Lower leg skin (tissue), 4 donors: ENCODE measurements at places on chromosomes 5 and 9. TPM values are rescaled to one million over a fixed set of nuclear protein-coding genes. Genes with fewer than 3 reads are reported as not detected.

Gene TEX48
- not detected for total RNA-seq

Gene GLE1
- 28.6 TPM for total RNA-seq

Gene SLC36A3
- not detected for total RNA-seq

Gene EDIL3
- 18.8 TPM for total RNA-seq

Gene F2RL2
- 0.55 TPM for total RNA-seq

Gene ANKRD18B
- 2.5 TPM for total RNA-seq

Gene COL23A1
- total RNA-seq = 2.7 TPM

GRCh38 chr5:22908129-22908528, 55.0 kb upstream of the CDH12 start:
- no peak for DNase-seq

DNA sequence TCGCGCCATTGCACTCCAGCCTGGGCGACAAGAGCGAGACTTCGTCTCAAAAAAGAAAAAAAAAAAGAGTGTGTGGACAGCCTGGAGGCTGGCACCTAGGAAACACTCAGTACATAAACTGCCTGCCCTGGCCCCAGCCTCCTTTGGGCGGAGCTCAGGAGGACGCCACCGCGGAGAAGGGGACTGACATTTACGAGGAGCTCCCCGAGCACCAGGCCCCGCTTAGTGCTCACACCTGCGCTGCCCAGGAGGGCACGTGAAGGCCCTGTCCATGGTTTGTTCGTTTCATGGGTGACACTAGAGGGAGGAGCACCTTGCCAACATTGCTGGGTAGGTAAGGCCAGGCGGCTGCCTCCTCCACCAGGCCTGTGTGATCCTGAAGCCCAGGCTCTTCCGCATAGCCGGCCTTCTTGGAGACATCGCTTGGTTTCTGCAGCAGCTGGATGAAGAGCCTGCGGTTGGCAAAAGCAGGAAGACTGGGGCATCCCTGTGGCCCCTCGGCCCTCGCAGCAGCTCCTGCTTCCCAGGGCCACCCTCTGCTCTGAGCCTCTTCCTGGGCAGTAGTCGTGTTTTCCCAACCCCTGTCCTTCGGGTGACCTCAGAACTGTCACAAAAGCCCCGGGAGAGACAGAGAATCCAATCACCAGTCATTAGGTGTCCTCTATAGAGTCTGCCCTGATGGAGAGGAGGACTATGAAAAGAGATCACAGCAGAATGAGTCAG, 26.2 kb upstream of the LAMC3 start:
- no peak for DNase-seq

DNA sequence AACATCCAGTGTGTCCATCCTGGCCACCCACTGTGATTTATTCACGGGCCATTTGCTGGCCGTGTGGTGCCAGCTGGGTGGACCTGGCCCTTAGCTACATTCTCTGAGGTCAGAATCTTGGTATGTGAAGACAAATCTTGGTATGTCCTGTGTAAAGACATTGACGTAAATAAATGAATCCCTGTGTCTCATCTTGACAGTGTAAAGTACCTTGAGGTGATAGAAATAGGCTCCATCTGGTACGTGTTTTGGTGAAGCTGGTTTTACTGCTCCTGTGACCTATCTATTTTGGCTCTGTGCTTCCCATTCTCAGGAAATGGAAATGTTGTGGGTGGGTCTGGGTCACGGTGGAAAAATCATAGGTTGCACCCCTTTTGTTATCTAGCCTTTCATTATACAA, 245.4 kb upstream of the ANKH start:
- DNase-seq = no peak

DNA sequence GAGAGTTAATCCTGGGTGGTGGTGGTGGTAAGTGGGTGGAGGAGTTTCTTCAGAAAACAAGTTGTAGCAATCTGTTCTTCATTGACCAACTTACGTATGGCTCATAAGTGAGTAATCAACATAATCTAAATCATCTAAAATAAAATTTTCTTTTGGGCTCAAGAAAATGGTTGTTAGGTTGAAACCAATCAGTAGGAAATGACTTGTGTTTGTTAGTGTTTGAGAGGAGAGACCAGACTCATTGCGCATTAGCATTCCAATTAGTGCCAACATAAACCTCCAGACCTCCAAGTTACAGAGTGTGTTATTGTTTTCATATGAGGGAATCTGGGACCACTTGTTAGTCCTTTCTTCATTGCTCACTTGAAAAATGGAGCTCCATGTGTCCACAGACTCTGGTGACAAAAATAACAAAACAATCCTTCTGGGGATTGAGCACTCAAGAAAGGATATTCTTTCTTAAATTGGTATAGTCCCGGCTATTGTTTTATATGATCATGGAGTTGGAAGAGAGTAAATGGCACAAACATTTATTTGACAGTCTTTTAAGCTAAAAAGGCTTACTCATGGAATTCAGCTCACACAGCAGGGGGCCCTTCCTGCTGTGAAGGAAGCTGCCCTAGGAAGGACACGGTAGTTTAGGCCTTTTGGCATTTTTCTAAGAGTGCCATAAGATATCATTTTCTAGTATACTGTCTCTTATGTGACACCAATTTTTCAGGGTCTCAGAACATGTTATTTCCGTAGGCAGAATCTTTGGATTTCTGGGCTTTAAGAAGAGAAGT, 441.1 kb downstream of the EBF1 start:
- no peak for DNase-seq

GRCh38 chr5:64655596-64655995, 34.7 kb upstream of the SHISAL2B start:
- DNase-seq = no peak

- no peak for DNase-seq
Observed at GRCh38 chr5:8580298-8580697, 711.4 kb downstream of the MTRR start.

- DNase-seq = peak; percentile 85
Observed at GRCh38 chr5:172444110-172444510, 10.2 kb downstream of the SH3PXD2B start.

DNA sequence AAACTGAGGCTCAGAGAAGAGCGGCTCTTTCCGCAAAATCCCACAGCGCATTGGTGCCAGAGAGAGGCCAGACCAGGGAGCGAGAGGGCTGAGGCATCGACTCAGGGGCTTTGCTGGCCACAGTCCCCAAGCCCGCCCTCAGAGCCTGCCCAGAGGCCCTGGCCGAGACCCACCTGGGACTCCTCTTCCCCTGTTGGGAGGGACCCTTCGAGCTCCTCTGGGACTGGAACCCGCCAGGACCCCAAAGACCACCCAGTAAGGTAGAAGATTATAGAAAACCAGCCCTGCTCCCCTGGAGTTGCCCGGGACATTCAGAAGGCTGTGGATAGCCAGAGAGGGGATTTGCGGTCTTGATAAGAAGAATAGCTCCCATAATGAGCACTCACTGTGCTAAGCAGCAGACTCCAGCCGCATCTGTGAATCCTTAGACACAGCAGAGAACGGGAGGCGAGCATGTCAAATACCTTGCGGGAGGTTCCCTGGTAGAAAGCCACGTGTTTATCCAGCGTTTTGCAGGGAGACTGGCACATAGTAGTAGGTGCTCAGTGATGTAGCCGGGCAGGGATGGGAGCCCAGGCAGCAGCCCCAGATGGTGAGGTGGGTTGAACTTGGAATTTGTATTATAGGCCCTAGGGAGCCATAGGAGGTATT, 651 bp upstream of the AK1 start:
- no peak for DNase-seq

GRCh38 chr9:5749306-5749705, 83.6 kb downstream of the ERMP1 start:
- no peak for DNase-seq

DNA sequence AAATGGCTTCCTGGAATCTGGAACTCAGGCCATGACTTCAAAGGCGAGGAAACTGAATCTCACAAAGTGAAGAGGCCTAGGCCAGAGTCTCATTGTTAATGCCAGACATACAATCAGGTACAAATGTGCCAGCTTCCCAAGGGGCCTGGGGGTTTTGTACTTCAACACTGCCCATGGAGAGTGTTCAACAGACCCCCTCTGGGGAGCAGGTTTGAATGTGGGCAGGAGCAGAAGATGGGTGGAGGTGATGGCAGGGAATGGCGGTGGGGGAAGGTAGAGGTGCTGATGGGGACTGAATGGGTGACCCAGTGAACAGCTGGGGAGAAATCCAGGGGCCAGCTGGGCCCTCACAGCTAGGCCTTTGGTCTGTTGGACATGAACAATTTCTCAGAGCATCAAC, 12.0 kb downstream of the FOXI1 start:
- no peak for DNase-seq

DNA sequence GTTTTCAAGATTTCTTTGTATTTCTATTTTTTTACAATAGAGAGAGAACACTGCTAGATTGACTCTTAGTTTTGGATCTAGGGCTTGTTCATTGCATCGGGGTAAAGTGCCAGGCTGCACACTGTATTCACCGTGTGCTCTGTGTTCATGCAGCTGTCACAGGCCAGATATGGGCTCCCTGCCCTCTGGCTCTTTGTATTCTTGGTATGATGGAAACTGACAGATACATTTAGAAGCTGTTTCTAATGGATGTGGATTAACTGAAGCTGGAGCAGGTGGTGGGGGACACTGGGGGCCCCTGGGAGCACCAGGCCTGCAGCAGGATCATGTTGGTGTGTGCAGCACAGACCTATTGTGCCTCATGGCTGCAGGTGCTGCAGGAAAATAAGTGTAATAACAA, 28.0 kb downstream of the SLC36A1 start:
- no peak for DNase-seq

GRCh38 chr9:127869310-127870152, 7.9 kb downstream of the AK1 start:
- DNase-seq = peak; percentile 82

GRCh38 chr5:76149636-76150035, 66.5 kb downstream of the SV2C start:
- no peak for DNase-seq

DNA sequence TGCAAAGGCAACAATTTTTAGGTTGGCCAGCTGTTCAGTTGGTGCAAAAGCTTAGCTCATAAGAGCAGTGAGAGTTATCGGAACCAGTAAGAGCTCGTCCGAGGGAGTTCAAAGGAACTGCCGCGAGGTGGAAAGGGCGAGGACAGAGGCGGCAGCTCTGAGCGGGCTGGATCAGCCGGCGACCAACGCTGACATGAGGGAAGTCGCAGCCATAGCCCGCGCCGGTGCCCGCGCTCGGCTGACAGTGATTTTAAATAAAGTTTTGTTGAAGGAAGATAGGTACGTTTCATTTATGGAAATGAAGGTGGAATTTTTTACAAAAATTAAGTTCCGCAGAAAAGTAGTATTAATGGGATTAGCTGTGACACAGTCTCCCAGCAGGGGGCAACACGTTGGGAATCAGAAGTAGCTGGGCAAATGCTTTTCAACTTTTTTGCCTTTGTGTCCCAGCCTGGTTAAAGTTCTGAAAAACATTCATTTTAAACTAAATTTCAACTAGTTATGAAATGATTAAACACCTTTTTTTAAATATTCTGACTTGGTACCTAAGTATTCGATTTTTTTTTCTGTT, 43.2 kb downstream of the FBXO4 start:
- no peak for DNase-seq

GRCh38 chr5:53423724-53424123, 56.7 kb upstream of the FST start:
- no peak for DNase-seq

DNA sequence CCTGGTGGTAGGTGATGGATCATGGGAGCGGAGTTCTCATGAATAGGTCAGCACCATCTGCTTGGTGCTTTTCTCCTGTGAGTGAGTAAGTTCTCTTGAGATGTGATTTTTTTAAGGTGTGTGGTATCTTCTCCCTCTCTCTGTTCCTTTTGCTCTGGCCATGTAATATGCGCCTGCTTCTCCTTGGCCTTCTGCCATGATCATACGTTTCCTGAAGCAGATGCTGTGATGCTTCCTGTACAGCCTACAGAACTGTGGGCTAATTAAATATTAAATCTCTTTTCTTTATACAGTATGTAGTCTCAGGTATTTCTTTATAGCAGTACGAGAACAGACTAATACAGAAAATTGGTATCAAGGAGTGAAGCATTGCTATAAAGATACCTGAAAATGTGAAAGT, 36.4 kb downstream of the UNC13B start:
- no peak for DNase-seq

DNA sequence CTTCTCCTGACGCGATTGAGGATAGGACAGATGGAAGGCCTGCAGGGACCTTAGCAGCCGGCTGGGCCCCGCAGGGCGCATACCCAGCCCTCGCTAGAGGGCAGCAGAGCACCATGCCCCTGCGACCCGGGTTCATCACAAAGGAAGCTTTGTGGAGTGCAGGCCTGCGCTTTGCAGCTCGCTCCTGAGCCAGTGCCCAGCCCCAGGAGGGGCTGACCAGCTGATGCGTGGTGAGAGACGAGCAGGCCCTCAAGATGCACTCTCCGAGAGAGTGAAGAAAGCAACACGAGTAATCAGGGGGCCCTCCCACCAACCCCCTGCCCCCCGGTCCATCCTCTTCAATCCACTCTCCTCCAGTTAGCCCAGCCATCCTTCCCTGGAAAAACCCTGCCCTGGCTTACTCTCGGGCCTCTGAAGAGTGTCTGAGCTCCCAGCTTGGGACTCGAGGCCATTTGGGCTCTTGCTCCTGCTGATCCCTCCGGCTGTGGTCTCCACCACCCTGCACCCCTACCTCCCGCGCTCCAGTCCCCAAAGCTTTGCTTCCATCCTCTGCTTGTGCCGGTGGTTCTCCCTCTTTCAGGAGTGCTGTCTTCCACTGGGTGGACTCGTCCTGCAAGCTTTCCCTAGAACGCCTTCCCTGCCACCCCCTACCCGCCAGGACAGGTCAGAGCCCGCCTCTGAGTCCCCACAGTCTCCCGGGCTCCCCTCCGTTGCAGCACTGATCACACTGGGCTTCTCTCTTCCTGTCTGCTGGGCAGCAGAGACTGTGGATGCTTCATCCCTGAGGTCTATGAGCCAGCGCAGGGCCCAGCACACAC, 9.1 kb upstream of the KIF12 start:
- peak; percentile 44 for DNase-seq

DNA sequence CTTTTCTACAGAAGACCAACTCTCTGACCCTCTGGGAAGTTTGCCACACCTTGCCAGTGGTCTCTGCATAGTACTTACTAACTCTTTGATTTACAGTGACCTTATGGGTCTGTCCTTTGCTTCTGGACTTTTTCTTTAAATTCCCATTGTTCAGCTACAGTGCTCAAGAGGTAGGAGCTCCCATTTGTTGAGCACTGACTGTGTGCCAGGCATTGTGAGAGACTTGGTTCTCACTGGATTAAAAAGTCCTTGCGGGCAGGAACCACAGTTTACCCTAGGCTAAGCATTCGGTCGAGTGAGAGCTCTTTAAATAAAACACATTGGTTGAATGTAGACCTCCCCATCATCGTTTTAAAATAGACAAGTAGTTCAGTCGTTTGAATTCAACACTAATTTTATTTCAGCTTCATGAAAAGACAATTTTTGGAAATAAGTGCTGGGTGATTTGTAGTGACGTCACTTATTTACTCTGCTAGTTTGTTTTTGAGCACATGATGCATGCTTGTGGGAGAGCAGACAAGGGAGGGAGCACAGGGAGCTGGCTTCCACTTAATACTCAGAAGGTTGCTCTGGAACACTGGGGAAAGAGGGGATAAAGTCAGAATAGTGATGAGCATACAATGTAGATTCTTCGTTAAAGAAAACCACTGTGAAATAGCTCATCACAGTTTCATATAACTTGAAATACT, 27.1 kb downstream of the RASGRF2 start:
- no peak for DNase-seq
